ENCODE measurements at places on chromosomes 12 and 14.

DNA sequence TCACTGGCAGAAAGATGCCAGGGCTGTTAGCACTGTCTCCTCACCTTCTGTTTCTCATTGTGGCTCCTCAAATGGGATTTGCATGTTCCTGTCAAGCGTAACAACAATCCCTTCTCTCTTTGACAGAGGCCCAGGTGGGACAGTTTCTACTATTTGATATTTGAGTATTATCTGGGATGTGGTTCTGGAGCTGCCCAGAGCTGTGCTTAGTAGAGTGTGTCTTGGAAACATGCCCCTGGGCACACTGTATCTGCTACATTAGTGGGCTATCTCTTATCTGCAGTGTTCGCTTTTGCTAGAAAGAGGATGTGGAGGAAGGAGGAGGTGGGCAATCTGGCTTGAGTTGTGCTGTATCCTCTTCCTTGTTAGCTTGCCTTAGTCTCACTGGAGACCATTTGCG is 3.8 kb upstream of the ACADS start:
- DNase-seq, result no peak

DNA sequence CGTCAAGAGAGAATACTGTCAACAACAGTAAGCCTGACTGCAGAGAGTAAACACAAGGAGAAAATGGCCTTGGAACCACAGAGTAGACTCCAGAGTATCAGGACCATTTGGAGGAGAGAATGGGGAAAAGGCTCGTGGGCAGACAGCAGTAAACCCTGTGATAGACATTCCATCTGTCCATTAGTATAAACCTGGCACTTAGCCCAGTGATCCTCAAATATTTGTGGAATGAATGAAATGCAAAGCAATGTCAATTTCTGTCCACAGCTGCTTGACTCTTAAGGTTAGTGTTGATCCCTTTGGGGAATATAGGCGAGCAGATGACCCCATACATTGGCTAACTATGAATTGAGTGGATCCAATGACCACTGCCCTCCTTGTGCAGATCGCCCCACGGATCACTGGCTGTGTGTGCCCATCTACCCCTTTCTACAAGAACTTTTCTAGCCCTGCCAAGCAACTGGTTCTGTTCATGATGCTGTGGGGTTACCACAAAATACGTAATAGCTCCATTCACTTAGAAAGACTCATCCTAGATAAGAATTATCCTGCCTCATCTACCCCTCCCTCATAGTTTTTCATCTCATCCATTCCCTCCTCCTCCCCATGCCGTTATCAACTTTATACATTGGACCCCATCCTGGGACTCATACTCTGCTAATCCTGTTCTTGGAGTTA is 846.8 kb downstream of the NRXN3 start:
- no peak for DNase-seq

DNA sequence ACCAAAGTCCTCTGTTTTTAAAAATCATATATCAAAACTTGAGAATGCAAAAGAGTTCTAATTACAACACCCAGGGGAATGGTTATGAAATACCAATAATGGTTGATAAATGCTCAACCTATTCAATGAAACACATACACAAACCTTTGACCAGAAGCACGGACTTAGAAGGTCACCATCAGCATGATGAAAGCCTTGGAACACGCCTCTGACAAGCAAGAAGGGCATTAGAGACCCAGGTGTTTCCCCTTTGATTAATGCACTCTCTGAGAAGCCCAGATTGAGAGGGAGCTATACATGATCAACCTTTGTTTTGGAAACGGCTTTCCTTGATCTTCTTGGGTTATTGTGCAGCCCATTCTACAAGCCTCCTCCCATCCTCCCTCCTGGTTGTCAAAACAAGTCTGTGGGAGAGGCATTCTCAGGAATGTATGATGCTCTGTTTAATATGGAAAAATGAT is 69.0 kb downstream of the ZFP36L1 start:
- no peak for DNase-seq

DNA sequence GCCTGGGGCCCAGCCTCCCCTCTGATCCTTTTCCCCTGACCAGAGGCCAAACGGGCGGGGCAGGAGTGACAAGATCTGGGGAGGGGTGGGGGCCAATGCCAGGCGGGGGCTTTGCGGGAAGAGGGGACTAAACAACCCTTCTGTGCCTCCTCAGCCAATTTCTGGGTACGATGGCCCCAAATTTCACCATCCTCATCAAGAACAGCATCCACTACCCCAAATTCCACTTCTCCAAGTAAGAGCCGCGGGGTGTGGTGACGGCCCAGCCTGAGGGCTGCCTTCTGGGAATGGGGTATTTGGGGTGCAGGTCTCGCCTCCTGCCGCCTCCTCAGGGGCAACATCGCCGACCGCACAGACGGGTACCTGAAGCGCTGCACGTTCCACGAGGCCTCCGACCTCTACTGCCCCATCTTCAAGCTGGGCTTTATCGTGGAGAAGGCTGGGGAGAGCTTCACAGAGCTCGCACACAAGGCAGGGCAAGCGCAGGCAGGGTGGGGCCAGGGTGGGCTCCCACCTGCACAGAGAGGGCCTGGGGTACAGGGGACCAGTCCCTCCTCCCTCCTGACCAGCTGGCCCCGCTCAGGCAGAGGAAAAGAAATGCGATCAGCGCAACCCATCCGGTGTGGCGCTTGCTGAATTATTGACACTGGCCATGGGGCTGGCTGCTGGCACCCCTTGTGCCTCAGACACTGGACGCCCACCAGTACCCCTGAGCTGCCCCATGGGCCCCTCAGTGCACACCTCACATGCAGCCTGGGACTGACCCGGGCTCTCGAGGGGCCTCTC is 1.7 kb downstream of the P2RX2 start:
- no peak for DNase-seq

DNA sequence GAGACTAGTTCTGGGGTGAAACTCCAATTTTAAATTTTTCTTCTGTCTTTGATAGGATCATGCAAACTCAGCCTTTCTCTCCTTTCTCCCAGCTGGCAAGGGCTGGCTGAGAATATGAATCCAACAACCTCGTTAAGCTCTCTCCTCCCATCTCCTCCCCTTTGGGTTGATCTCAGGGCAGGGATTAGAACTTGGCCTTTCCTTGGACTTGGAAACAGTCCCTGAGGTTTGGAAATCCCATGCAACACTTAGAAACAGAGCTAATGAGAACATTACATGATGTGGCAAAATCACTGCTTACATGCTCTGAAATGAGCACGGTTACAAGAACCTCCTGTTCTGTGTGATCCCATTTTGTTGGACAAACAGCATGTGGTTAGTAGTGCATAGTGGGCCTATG is 31.6 kb downstream of the ACACB start:
- no peak for DNase-seq

DNA sequence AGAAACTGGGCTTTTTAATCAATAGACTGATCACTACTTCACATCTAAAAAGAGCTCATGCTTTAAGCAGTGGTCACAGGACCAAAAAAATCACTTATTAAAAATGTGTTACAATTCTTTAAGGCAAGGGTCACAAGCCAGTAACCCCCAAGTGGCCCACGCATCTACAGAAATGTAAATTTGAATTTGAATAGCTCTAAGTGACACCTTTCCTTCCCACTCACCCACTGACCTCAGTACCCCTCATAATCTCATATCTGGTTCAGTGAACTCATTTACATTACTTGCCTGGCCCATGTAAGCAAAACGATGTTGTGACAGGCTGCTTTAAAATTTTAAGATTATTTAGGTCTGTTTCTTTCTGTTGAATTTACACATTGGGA is 27.4 kb downstream of the NELL2 start:
- no peak for DNase-seq

DNA sequence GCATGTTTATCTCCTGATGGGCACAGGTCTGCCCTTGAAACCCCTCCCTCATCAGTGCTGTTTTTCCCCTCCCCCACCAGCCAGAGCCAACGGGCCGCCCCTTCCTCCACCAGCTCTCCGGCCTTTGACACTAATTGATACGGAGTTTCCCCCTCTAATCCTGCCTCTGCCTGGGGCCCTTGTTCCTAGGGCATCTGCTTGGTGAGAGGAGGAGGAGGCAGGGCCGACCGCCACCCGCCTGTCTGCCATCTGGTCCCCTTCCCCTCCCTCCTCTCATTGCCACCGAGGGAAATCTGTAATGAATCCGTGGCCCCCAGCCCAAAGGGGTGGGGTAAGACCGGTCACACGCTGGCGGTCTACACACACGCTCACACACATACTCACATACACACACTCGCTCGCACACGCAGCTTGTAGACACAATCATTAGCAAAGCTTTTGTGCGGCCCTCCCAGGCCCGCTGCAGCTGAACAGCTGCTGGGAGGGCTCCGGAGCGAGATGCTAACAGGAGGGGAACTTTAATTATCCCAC is 27.4 kb downstream of the SRRM4 start:
- no peak for DNase-seq

GRCh38 chr12:87848248-87848868 is 180.8 kb downstream of the C12orf50 start:
- no peak for DNase-seq

- no peak for DNase-seq
Observed at GRCh38 chr12:21751517-21751916, 23.0 kb downstream of the KCNJ8 start.

DNA sequence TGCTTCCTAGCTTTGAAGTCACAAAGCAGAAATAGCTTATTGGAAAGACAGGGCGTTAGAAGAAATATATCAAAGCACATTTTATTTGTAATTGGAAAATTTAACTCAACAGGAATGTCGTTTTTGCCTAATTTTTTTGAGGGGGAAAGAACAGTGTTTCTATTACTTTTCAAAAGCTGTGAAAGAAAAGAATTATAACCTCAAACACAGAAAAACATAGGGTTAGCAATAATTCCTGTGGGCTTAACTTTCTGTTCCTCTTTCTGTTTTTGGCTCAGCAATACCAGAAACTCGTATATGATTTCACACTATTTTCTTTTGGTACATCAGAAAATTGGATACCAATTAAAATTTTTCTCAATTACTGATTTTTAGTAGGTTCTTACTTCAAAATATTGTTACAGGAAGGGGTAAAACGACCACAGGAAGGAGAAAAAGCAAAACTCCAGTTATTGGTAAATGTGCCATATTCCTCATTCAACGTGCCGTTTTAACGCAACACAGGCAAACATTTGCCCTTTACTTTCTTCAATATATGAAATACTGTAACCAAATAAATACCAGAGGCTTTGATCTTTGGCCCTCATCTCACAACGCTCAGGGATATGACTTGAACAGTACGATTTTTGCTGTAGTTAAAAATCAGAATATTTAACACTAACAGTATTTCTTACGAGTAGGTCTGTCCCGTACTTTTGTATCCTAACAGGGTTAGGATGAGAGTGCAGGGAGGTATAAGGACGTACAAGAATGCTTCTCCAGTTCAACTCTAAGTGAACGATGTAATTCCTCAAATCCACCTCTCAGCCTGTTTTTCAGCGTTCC is 1.3 kb upstream of the RNU6-7 start:
- DNase-seq, result no peak

GRCh38 chr12:92743026-92743425 is 40.2 kb downstream of the PLEKHG7 start:
- no peak for DNase-seq

DNA sequence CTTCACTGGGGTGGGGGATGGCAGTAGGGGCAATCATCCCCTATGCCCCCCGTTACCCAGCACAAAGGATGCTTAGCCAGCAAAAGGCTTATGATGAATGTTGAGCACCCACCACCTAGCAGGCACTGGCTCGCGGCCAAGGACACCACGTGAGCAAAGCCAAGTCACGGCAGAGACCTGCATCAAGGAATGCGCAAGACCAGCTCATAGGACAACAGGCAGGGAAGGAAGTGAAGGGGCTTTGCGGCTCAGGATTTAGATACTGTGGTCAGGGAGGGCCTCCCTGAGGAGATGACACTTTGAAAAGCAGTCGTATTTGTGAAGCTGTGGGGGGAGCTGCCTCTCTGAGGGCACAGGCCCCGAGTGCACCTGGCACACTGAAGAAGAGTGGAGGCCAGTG is 32.8 kb downstream of the SH2B3 start:
- peak; percentile 50 for DNase-seq

DNA sequence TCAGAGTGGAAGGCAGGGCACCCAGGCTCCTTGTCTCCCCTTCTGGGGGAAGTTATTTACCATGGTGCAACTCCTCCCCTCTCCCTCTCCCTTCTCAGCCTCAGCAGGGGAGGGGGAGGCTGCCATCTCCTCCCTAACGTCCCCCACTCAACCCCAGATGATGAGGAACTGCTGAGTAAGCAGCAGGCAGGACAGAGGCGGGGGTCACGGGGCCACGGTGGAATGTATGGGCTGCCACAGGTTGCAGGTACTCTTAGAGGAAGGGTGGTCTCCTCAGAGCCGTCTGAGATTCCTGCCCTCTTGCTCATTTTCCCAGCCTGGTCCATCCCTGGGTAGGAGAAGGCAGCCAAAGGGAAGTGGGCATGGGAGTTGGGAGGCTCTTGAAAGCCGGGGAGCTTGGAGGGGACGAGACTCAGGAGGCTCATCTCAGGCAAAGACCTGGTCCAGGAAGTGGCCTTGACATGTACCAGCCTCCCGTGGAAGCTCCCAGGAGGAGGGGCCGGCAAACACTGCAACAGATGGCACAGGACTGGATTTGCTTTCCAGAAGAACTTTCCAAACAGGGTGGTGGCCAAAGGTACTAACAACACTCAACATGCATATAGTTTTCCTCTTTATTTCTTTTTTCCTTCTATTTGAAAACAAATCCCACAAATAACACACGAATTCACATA is 19.0 kb downstream of the RIN3 start:
- DNase-seq, result no peak

DNA sequence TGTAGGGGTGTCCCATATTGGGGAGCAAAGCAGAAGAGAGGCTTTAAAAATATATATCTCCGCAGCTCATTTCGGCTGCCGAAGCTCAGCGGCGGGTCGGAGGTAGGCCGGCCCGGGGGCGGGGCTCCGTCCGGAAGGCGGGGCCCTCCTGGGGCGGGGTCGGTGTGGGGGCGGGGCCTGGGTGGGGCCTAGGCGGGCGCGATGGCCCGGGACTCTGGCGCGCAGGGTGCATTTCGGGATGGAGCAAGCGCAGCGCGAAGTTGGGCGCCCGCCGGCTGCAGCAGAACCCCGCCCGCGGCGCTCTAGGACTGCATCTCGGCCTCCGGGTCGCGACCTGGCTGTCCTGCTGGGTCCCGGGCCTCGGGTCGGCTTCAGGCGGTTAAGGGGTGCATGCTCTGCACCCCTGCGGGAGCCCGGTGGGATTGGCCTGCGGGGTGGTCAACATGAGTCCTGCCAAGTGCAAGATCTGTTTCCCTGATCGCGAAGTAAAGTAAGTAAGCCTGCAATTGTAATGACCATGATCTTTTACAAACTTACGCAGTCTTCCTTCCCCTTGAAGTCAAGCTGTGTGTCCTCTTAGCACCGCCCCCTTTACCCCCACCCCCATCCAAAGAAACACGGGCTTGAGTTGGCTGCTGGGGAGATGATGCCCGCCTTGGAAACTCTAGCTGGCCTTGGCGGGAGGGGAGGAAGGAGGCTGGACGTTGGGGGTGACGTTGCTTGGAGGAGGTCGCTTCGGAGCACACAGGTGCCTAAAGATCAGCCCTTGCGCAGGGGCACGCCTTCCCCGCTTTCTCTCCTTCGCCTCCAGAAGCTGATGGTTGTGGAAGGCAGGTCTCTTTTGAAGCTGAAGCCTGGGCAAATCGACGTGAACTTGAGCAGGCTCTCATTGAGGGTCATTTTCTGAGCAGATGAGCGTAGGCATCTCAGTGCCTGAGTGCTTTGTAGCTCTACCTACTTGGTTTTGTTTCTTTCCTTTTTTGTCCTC is 38.4 kb downstream of the ACACB start:
- DNase-seq, result peak; percentile 47

GRCh38 chr14:104334424-104335161 is 196.2 kb downstream of the KIF26A start:
- DNase-seq, result no peak

- no peak for DNase-seq
Observed at GRCh38 chr14:60768602-60769001, 34.0 kb downstream of the MNAT1 start.
